ENCODE measurements at places on chromosomes 1 and 21.

DNA sequence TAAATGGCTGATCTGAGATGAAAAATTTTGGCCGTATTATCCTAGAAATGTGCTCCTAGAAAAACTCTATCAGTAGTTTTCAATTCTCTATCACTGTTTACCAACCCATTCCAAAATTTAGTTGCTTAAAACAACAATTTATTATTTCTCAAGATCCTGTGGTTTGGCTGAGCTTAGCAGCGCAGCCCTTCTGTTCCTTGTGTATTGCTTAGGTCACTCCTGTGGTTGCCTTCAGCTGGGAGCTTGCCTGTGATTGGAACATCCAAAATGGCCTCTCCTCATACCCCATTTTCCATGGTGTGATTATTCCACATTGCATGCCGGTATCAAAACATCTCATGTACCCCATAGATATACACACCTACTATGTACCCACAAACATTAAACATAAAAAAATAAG is 22.8 kb upstream of the STUM start:
- DNase-seq: no peak

DNA sequence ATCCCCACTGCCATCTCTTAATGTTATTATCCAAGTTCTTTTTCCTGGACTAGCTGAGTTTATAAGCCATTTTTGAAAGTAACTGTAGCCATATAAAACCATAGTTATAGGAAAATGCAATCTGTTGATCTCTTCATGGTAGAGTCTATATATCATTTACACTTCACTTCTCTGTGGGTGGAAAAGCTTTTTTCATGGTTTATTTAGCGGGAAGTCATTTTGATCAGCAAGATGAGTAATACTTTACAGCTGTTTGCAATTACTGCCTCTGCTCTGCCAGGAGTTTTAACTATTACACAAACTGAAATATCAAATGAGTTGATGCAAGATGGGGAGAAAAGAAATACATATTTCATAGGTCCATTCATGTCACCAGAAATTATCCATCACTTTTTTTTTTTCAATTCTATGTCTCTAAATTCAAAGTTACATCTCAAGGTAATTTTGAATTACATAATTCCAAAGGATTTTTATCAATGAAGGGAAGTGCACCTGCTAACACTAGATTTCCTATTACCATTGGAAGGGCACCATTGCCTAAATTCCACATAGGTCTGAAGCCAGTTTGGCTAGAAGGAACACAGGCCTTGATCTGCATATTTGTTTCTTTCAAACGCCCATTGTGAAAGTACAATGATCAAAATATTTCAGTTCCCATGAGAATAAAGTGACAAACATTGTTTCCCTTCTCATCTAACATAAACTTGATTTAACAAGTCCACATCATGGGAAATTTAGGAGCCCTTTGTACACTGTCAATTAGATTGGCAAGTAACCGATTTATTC is 296.7 kb downstream of the ZNF326 start:
- no peak for DNase-seq

DNA sequence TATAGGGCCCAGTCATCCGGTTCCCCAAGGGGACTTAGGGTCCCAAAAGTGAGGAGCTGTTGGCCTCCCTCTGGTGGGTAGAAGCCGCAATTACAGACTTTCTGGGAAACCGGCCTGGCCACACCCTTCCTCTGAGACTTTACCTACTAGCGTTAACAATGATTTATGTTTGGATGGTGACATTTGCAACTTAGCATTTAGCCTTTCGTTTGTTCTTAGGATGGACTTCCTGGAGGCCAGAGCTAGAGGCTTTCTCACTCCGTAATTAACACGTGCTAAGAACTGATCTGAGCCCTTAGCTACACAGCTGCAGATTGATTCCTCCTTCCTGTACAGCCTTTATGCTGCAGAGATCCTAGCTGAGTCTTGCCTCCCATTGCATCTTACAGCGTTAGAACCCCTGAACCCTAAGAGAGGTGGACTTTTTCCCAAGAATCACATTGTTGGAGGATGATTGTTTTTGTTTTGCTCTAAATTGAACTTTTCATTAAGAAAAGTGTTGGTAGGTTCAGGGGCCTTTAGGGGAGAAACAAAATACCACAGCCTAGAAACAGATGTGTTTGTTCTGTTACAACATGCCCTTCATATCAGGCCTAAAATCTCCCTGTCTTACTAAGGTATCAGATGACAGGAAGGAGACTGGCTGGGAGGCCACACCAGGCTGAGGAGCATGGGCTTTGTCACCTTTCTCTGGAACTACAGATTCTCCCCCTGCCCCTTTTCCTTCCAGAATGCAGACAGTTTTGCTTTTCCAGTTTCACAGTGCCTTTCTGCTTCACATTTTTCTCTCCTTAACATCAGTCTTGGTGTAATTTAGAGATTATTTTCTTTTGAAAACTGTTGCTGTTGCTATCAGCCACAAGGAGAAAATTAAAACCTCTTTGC is 1.9 kb downstream of the S100A11 start:
- peak; percentile 85 for DNase-seq

DNA sequence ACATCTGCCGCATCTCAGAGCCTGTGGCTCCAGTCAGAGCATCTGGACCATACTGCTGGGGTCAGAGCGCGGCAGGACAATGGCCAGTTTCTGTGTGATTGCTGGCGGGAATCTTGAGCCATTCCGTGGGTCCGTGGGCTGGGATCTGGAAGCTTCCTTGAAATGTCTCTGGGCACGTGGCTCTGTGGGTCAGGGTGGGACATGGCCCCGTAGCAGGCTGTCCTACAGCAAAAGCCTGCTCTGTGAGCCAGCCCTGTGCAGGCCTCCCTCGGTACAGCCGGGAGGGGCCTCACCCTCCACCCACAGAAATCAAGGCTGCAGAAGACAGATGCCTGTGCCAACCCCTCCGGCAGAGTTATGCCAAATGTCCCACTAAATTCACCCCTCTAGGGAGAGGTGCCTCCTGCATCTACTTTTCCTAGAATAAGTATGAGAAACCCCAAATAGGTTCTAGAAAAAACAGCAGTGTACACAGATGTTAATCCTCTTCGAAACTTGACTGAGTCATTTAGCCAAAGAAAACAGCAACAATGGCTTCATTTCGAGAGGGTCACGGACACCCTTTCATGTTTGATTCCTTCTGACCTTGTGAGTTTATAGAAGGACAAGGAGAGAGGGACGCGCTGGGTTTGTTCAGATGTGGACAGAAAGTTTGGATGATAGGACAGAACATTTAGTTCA is 27.8 kb downstream of the COL18A1 start:
- no peak for DNase-seq

- DNase-seq: no peak
These were observed 3902.9 kb downstream of the SRGAP2C start for GRCh38 chr1:125087691-125088090.

- peak; percentile 83 for DNase-seq
These were observed 2.1 kb upstream of the PEX10 start for GRCh38 chr1:2414297-2414958.

DNA sequence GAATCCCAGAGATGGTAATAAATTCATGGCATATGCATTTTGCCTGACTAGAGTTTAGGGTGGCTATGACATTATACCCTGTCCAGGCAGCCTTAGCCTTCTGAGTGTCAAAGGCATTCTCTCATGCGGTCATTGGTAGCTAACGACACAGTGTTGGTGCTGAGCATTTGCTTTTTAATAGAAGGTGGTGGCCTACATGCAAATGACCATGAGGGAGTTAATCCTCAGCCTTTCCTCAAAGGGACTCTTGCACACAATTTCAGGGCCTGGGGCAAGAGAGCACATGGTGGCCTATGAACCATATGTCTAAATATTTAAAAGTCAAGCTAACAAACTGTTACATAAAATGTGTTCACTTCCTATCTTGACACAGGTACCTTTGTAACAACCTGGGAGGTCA is 30.9 kb upstream of the KCNA10 start:
- no peak for DNase-seq

- no peak for DNase-seq
These were observed 90.4 kb downstream of the KIF26B start for GRCh38 chr1:245245021-245245667.

DNA sequence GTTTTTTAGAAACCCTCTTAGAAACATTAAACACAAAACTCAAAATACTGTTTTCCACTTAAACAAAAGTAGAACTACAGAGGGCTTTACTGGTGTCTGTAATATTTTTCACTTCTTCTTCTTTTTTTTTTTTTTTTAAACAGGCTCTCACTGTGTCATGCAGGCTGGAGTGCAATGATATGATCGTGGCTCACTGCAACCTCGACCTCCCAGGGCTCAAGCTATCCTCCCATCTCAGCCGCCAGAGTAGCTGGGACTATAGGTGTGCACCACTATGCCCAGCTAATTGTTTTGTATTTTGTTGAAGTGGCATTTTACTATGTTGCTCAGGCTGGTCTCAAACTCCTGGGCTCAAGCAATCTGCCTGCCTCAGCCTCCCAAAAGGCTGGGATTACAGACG is 194.8 kb downstream of the DAB1 start:
- DNase-seq: no peak

All from CD4-positive, alpha-beta T cell treated with Interleukin-15 for 4 hours (primary cell).